Suppressor macrophage treated with lipopolysaccharide for 4 hours (primary cell): ENCODE measurements at places on chromosomes 12 and 14.

DNA sequence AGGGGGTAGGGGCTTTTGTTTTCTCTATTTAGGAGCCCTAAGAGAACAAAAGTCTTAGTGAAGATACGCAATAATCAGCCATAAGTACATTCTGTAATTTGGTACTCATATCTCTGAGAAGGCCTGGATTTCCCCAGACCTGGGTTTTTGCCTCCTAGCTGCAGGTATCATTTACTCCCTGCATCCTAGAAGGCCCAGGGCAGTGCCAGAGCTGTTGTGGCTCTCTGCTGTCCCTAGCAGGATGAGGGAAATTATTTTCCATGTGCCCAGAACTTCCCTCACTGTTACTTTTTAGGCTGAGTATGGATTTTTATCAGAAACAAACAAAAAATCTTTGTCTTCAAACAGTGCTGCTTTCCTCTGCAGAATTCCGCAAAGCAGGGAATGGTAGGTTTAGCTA is 192.5 kb upstream of the SYT1 start:
- DNase-seq: no peak

GRCh38 chr12:66279123-66279712 is 23.1 kb upstream of the HELB start:
- peak; percentile 39 for DNase-seq

DNA sequence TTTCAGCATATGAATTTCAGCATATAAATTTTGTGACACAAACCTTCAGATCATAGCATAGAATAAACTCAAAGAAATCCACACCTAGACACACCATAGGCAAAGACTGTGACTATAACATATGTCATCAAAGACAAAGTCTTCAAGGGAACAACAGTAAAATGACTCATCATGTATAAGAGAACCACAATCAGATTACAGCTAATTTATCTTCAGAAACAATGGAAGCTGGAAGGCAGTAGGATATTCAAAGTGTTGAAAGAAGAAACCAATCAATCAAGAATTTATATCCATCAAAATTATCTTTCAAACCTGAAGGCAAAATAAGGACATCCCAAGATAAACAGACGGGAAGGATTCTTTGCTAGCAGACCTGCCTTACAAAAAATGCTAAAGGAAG is 29.0 kb downstream of the DLK1 start:
- DNase-seq: no peak

DNA sequence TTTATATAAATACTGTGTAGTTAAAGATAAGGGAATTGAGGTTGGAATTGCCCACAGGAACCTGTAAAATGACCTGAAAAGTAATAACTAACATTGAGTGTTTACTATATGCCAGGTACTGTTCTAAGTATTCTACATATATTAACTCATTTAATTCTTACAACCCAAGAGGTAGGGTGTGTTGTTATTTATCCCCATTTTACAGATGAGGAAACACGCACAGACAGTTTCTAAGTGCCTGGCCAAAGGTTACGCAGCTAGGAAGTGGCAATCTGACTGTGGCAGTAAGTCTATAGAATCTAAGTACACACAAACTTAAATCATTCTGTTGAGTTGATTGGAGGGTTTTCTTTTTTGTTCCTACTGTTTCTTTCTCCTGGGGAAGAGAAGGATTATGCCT is 1.1 kb upstream of the TSPAN31 start:
- DNase-seq: no peak

- DNase-seq: no peak
Observed at GRCh38 chr12:56568146-56568545, 46.5 kb downstream of the RBMS2 start.

DNA sequence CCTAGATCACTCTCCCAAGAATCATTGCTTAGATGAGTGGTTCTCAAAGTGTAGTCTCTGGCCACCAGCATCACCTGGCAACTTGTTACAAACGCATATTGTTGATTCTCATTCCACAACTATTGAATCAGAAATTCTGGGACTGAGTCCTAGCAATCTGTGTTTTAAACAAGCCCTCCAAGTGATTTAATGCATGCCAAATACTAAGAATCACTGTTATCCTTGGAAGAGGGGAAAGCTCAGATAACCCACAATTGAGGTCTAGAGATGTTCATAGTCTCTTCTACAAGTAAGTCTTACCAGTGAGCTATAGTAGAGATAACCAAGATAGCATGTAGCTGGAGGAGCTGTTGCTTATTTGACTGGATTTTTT is 666.6 kb downstream of the DIO2 start:
- DNase-seq: no peak

- DNase-seq: no peak
Observed at GRCh38 chr12:51822956-51823355, 25.6 kb downstream of the FIGNL2 start.

DNA sequence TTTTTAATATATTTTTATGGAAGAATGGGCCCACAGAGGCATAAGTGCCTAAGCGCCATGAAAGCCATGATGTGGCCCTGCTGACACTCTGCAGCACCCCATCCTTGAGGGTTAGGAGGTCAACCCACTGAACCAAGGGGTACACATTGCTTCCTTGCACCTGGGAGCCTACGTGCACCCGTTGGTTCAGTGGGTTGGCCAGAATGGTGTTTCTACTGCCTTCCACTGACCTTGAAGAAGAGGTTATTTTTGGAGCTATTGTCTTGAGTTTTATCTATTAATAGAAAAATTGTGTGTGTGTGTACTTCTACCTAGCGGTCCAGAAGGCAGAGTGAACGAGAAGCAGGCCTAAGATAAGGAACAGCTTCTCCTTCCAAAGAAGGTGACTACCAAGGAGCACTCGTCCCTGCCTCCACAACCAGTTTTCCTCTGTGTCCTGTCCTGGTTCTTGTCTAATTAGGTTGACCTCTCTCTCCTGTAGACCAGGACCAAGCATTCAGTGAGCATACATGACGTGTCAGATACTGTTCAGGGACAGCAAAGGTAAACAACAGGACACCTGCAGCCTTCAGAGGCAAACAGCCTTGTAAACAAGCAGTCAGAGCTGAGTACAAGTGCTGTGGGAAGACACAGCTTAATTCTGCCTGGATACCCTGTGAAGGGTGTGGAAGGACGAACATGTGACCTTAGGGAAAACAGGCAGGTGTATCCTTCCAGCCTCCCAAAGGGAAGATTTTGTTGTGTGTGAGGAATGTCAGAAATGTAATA is 30.4 kb upstream of the PLEK2 start:
- DNase-seq: no peak
